ENCODE measurements at places on chromosomes 11 and 22.

DNA sequence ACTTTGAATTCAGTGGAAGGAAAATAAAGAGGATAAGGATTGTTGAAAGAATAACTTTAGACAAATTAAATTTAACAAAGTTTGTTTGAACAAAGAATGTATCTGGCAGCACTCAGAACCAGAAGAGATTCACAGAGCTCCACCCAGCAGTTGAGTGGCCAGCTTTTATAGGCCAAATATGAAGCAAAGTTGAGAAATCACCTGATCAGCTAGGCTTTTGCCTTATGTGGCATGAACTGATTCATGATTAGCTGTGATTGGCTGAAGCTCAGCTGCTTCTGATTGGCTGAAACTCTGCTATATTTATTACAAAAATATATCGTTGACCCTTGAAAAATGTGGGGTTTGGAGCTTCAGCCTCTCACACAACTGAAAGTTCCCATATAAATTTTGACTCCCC lies 62.6 kb downstream of the PIWIL4 start:
- no peak for DNase-seq

GRCh38 chr22:31609716-31610115 lies 52.3 kb downstream of the PISD start:
- no peak for DNase-seq

- DNase-seq: no peak
Observed at GRCh38 chr11:96309016-96309642, 33.9 kb downstream of the MAML2 start.

GRCh38 chr11:3183523-3183922 lies 18.4 kb upstream of the OSBPL5 start:
- no peak for DNase-seq

- no peak for DNase-seq
Observed at GRCh38 chr11:108727665-108728064, 62.8 kb downstream of the DDX10 start.

DNA sequence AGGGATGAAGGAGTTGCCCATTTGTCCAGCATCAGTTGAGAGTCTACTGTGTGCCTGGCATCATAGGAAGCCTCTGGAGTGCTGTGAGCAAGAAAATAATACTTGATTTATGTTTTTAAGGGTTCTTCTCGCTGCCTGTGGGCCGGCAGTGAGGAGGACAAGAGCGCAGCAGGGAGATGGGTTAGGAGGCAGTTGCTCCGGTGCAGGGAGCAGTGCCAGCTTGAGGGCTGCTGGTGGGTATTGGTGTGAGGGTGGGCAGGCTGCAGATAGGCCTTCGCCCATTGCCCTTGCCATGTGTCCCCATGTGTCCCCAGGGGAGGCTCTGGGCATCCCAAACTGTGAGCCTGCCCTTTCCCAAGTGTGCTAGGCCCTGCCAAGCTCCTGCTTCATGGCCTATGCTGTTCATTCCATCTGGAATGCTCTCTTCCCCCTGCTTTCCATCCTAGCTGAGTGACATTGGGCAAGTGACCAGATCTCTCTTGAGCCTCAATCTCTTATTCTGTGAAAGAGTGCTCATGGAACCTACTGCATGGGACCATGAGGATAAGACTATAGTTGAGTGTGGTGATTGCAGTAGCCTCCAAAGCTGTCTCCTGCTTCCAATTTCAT lies 19.8 kb downstream of the BMAL1 start:
- DNase-seq: no peak

DNA sequence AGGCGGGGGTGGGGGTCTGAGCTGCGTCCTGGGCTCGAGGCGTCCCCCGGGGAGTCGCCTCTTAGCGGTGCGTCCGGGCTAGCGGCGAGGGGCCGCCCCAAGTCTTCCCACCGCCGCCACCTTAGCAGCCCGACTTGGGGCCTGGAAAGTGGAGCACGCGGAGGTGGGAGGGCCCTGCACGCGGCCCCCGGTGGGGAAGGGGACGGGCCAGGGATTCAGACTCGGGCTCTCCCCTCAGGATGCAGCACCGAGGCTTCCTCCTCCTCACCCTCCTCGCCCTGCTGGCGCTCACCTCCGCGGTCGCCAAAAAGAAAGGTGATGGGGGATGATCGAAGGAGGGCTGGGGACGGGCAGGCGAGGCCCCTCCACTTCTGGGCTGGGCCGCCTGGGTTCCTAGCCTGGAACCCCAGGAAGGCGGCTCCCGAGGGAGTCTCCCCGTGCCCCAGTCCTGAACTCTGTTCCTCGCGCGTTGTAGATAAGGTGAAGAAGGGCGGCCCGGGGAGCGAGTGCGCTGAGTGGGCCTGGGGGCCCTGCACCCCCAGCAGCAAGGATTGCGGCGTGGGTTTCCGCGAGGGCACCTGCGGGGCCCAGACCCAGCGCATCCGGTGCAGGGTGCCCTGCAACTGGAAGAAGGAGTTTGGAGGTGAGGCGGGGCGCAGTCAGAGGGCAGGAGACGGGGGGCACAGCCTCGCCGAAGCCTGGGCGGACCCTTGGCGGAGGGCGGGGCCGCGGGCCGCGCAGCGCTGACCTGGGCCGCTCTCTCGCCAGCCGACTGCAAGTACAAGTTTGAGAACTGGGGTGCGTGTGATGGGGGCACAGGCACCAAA lies 563 bp downstream of the MDK start:
- no peak for DNase-seq

- peak; percentile 59 for DNase-seq
Observed at GRCh38 chr22:26579331-26579886, 10.5 kb downstream of the TPST2 start.

DNA sequence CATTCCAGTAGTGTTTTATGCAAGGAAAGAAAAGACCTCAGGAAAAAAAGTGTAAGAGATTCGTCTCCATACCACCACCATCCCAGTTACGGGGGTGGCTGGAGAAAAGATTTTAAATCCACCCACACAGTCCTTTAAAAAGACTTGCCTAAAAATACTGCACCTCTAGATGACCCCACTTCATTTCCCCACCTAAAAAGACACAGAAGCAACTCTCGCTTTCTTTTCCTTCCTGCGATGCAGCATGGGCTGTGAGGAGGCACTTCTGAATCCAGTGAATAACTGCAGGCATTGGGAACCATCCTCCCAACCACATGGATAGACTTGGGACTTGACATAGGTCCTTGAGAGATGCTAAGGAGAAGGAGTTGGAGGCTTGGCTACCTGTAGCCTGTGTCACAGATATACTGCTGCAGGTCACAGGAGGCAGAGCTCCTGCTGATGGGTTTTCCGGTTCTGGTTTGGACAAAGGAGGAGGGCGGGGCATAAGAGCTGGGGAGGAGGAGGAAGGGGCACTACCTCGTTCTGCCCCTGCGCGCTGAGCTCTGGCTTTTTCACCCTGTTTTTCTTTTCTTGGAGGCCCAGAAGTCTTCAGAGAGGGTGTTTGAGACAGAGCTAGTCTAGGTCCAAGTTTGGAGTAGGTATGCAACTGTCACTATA lies 285.9 kb downstream of the NTM start:
- no peak for DNase-seq

GRCh38 chr11:58781345-58781744 lies 49.6 kb upstream of the GLYAT start:
- no peak for DNase-seq

GRCh38 chr11:12187399-12187798 lies 77.0 kb downstream of the MICAL2 start:
- no peak for DNase-seq

- DNase-seq: no peak
Observed at GRCh38 chr11:94017446-94017845, 3.7 kb upstream of the HEPHL1 start.

GRCh38 chr11:69642913-69643632 lies 2.1 kb downstream of the CCND1 start:
- DNase-seq: peak; percentile 76

DNA sequence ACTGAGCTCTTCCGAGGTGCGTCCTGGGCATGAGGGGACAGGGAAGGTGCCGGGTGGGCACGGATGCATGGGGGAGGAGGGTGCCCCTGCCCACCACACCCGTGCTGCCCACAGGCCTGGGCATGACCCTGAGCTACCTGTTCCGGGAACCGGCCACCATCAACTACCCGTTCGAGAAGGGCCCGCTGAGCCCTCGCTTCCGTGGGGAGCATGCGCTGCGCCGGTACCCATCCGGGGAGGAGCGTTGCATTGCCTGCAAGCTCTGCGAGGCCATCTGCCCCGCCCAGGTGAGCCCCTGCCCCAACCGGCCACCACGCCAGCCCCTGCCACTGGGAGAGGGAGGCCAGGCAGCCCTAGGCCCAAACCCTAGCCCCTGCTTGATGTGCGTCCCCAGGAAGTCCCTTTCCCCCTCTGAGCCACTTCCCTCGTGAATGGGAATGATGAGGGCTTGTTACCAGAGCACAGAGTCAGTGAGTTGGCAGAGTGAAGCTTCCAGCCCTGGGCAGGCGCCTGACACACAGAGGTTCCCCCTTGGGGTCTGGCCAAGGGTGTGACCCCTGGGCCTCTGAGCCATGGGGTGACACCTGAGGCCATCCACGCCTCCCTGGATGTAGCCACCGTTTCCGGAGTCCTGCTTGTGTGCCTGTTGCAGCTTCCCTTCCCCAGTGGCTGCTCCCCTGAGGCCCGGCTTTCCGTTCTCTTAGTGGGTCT lies 2.7 kb downstream of the NDUFS8 start:
- no peak for DNase-seq

DNA sequence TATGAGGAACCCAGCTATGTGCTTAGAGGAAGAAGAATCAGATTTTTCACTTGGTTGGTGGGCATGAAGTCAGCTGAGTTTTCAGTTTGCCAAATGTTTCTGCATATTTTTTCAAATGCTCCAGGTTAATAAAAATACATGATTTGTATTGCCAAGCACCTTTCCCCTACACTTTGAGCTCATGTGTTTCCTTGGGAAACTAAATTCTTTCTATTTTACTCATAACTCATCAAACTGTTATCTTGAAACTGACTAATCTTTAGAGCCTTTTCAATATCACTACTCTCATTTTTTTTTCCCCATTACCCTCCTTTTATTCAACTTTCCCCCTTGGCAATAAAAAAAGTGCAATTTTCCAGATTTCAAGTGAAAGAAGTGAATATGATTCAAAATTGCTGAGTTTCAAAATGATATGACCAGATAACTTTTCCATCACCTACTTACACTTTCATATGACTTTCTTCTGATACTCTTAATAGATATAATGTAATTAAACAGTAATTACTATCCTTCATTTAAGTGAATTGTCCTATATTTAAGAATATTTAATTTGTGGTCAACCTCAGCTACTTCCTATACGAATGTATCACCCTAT lies 91.9 kb upstream of the SOX6 start:
- DNase-seq: no peak

- no peak for DNase-seq
Observed at GRCh38 chr11:95104856-95105255, 15.2 kb downstream of the ENDOD1 start.

DNA sequence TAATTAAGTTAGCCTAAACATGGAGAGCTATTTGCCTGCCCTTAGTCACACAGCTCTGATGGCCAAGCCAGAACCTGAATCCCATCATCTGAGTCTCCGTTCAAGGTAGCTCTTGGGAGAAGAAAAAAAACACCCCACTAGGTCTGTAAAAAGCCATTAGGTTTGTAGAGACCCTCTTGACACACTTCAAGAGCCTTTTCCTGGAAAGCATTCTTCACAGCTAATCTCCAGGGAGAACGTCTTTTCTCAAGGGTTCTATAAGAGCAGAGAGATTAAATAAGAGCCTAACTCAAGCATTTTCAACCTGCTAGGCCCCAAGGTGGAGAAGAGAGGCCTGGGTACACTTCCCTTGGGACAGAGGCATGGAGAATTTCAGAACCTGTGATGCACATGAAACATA lies 61.6 kb upstream of the NAV2 start:
- DNase-seq: no peak

GRCh38 chr11:66883016-66883965 lies 26.4 kb downstream of the LRFN4 start:
- DNase-seq: no peak

- DNase-seq: no peak
Observed at GRCh38 chr11:120744016-120744994, 232.8 kb downstream of the GRIK4 start.

DNA sequence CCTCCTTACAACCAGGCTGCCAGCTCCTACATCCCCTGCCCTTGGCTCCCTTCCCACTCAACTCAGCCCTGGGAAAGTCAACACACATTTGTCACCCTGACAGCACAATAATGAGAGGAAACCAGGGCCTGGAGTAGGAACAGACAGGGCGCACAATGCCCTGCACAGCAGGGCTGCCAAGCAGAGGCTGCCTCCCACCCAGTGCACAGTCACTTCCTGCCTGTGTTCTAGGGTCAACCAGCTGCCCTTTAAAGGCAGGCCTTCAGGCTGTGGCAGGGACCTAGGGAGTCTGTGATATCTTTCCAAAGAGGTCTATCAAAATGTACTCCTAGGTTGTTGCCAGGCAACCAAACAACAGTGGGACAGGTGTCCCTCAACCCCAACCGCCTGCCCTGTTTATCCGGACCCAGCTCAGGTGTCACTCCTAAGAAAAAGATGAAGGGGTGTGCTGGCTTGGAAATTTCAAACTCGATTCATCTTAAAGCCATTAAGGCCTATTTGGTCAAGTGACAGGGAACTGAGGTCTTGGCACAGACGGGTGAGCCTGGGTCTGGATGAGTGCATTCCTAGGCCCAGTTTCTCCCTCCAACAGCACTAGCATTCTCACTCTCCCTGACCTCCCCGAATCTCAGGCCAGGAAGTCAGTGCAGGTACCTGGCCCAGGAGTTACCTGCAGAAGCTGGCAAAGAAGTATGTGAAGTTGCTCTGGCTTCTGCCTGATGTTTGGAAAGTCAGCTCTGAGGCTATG lies 110.3 kb upstream of the PITPNB start:
- DNase-seq: no peak

DNA sequence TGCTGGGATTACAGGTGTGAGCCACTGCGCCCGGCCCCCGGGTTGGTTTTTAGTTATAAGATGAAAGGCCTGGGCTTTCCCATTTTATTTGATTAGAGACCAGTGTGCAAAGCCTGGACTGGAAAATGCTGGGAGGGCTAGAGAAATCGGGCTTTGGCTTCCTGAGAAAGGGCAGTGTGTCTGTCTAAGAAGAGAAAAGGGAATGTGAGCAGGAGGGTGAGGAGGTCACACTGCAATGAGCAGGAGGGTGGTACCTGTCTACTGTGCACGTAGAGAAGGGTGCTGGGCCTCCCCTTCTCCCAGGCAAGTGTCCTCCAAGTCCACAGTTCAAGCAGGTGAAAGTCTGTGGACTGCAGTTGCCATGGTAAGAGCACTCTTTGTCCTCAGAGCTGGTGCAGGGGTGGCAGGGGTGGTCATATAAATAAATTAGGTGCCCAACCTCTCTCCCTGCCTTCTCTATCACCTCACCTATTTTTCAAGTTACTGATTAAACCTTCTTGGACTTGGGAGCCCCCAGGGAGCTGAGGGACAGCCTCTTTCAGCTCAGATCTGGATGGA lies 30.8 kb downstream of the SLC5A1 start:
- no peak for DNase-seq

Data from stimulated activated naive B cell treated with anti-CD40 and anti-IgM and Interleukin-4, amounts not matched to agents 10 μg/mL and 1 μg/mL and 100 μg/mL, for 72 hours (primary cell).